ENCODE measurements at places on chromosomes 3 and 15. TPM values are rescaled to one million over a fixed set of nuclear protein-coding genes. Genes with fewer than 3 reads are reported as not detected.

GRCh38 chr3:60617188-60617587, 634.1 kb downstream of the FHIT start:
- DNase-seq: no peak

- DNase-seq: peak; percentile 66
Observed at GRCh38 chr3:5122741-5123706, 932 bp downstream of the ARL8B start.

- DNase-seq: no peak
Observed at GRCh38 chr3:142174559-142174958, 25.2 kb upstream of the TFDP2 start.

The CGNL1 gene
- under 0.01 TPM for total RNA-seq

The ATP8B4 gene
- total RNA-seq: 0.36 TPM

DNA sequence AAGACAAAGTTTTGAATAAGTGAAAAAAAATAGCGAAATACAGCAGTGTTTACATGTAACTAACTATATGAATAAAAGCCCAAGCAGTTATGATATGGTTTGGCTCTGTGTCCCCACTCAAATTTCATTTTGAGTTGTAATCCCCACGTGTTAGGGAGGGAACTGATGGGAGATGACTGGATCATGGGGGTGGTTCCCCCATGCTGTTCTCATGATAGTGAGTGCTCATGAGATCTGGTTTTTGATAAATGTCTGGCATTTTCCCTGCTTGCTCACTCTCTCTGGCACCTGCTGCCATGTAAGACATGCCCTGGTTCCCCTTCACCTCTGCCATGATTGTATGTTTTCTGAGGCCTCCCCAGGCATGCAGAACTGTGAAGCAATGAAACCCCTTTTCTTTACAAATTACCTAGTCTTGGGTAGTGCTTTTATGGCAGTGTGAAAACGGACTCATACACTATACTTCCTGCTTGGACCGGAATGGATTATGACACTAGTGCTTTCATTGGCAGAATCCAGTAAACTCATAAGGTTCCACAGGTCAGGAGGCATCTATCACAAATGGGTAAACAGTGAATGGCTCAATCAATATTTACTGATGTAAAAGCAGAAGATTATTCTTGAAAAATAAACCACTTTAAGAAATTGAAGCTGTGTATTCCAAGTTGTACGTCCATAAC, 192.1 kb downstream of the CBLB start:
- DNase-seq: no peak

DNA sequence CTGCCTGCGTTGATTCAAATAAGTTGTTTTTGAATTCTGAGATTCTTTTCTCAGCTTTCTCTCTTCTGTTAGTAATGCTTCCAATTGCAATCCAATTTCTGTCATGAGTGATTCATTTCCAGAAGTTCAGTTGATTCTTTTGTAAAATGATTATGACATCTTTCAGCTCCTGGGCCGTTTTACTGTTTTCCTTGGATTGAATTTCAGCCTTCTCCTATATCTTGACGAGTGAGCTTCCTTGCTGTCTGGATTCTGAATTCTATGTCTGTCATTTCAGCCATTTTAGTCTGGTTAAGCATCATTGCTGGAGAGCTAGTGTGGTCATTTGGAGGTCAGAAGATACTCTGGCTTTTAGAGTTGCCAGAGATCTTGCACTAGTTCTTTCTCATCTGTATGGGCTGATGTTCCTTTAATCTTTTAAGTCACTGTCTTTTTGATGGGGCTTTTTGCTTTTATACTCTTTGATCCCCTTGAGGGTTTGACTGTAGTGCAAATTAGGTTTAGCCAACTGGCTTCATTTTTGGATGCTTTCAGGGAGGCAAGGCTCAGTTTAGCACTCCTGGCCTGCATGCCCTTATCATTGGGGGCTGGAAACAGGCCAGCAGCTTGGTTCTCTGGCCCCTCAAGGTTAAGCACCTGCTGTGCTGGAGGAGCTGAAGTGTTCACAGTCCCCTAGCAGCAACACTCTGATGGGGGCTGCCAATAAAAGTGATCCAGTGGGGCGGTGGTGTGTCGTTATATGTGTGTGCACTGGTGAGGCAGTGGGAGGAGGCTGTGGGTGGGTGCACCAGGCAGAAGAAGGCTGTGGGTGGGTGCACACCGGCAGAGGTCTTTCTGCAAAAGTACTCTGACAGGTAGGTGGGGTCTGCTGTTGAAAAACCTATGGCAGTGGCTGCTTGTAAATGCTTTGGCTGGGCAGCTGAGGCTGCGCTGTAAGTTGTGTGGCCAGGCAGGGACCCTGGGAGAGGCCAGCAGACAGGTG, 51.2 kb downstream of the MCTP2 start:
- DNase-seq: peak; percentile 40

The BTD gene
- total RNA-seq: 37.7 TPM

- peak; percentile 48 for DNase-seq
Observed at GRCh38 chr3:158532099-158532734, 38.8 kb upstream of the MLF1 start.

GRCh38 chr15:42088801-42089640, 5.3 kb downstream of the PLA2G4D start:
- no peak for DNase-seq

The LRTM1 gene
- total RNA-seq: 1.6 TPM

DNA sequence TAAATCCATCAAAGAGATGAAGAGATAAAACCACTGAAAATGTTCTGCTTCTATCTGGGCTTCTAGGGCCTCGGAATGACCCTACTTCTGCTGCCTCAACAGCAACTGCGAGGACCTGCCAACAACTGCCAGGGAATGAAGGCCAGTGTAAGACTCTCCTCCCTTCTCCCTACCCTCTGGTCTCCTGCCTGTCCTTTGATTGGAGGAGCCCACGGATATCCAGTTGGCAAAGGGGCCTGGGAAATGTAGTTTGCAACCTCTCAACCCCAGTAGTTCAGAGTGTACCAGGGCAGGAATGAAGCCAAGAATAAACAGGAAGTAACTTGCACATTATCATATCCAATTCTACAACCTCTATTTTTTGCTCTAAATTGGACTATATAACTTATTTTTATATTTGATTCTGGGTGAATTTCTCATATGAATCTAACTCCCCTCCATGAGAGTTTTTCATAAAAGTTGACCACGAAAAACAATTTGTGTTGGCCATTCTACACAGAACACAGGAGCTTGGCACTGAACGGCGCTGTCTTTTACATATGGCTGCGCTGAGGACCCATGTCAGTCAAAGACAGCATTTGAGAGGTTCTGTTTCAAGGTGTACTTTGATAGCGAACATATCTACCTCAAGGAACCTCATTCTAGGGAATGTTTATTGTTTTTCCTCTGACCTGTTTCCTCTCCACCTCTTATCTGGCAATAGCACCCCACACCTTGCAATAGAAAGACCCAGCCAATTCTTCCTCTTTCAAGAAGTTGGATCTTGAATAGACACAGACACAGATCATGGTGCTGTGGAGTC, 91.1 kb upstream of the RNF7 start:
- DNase-seq: peak; percentile 75

GRCh38 chr15:22918056-22918455, 62.1 kb downstream of the CYFIP1 start:
- peak; percentile 84 for DNase-seq

- DNase-seq: no peak
Observed at GRCh38 chr15:70353606-70354345, 256.1 kb upstream of the TLE3 start.

GRCh38 chr3:57998366-57999283, 9.6 kb upstream of the FLNB start:
- peak; percentile 37 for DNase-seq

- DNase-seq: no peak
Observed at GRCh38 chr3:139636511-139636910, 41.3 kb downstream of the NMNAT3 start.

GRCh38 chr3:59607656-59608055, 557.8 kb upstream of the CFAP20DC start:
- peak; percentile 17 for DNase-seq

DNA sequence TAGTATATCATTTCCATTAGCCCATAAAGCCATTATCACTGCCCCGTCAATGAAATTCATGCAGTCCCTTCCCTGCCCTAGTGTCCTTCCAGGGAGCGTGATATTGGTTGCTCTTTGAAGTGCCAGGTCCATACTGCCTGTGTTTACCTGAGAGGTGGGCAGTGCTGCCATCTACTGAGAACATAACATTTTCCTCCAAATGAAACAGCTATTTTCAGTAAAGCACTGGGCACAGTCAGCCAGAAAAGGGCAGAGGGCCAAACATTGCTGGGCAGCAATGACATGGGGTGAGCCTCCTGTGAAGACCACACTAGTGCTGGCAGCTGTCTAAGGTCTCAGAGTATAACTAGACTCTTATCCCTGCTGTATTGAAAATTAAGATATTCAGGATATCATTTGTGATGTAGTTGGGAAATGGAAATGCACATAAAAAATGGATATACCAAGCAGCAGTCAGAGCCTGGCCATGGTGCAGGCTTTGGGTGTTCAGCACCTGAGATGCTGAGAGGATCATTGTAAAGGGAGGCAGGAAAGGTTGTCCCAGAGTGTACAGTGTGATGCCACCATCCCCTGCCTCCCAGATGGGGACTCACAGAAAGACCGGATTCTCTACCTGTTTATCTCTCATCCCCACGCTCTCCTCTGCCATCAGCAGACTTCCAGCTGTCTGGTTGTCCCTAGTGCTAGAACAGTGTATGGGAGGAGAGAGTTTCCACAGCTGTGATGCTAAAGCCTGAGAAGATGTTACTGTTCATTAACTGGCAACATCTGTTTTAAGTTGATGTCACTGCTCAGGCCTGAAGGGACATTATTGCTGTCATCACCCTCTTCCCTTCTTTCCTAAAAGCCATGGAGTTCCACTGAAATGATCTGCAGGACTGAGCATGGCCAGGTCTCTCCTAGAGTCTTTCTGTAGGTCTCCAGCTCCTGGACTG, 108.8 kb downstream of the ARNT2 start:
- DNase-seq: peak; percentile 43

The NEDD4 gene
- 30.8 TPM for total RNA-seq

- DNase-seq: peak; percentile 97
Observed at GRCh38 chr15:98160236-98160635, 199.7 kb downstream of the ARRDC4 start.

The FAM81A gene
- 4.9 TPM for total RNA-seq

- no peak for DNase-seq
Observed at GRCh38 chr3:151230646-151231045, 27.6 kb upstream of the GPR171 start.

GRCh38 chr3:25080461-25080860, 347.6 kb upstream of the RARB start:
- DNase-seq: no peak

- no peak for DNase-seq
Observed at GRCh38 chr3:171028025-171028778, 1.7 kb upstream of the SLC2A2 start.

The SLCO2A1 gene
- 0.39 TPM for total RNA-seq

DNA sequence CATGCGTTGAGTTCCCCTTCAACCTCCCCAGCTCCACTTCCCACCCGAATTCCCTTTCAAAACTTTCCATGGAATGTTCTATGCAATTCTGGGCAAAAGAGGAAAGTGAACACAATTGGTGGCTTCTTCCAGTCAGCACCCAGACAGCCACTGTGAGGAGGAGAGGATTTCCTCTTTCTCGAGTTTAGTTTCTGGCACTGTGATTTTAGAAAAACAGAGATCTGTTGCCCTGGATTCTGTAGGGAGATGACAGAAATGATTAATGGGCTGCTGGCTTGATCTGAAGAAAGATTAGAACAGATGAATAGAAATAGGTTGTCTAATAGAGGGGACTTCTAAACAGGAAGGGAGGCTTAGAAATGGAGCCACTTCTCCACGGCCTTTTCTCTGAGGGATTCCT, 172.0 kb downstream of the MCTP2 start:
- DNase-seq: peak; percentile 60

GRCh38 chr3:149417174-149417573, 39.7 kb upstream of the TM4SF1 start:
- DNase-seq: no peak

DNA sequence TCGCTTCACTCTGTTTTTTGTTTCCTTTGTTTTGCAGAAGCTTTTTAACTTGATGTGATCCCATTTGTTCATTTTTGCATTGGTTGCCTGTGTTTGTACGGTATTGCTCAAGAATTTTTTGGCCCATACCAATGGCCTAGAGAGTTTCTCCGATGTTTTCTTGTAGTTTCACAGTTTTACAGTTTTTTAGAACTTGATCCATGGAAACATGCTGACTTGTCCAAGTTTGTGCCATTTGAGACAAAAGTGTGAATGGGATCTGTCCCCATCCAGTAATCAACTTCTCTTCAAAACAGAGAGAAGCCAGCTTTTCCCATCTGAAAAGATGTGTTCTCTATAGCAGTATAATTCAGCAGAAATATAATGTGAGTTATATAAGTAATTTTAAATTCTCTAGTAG, 266.5 kb upstream of the LRTM1 start:
- DNase-seq: no peak
